ENCODE measurements at places on chromosomes 3 and 15.

DNA sequence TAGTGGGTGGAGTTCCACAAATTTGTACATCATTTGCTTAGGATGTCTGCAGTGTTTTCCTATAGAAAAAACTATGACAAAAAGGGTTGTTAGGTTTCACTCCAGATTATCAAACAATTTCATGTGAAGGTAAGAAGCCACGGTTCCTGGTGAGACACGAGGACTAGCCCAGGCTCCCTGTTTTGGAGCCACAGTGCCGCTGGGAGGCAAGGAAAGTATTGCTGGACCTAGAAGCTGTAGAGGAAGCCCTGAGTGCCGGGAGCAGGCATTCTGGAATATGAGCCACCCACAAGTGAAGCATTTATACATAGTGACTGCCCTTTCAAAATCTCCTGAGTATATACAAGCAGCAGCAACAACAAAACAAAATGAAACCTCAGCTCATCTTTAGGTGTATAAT, 142.0 kb downstream of the GABRB3 start:
- DNase-seq: no peak

DNA sequence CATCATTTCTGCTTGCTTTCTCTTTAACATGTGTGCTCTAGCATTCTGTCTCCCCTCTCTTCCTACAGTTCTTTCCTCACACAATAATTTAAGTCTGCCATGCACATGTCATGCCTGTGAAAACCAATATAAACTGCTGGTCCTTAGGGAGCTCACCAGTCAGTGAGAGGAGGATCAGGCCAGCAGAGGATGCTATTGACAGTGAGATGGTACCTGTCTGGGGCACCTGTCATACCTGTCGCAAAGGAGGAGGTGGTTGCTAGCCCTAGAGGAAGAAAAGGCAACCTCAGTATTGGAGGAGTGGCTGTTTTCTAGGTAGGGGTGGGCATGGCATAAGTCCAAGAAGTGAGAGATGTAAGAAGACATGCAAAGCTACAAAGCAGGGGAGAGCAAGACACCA, 194.6 kb downstream of the GABRG3 start:
- no peak for DNase-seq

DNA sequence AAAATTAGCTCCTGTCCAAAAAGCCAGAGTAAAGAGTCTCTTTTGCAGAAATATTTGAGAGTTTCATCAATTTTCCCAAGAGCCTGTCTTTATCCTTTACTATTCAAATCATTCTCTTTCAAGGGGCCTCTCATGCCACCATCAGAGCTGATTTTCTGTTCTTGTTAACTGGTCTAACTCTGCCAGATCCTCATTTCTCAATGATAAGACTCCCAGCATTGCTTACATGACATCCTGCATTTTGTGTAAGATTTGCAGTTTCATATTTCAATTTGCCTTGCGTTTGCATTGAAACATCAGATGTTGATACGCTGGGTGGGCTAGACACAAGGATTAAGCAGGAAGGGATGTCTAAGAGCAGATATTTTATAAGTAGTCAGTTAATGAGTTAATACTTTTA, 228.7 kb downstream of the TBL1XR1 start:
- DNase-seq: no peak

- no peak for DNase-seq
Observed at GRCh38 chr3:138440596-138440995, 6.2 kb downstream of the ESYT3 start.

GRCh38 chr3:124686028-124686670, 44.1 kb upstream of the UMPS start:
- no peak for DNase-seq

- DNase-seq: no peak
Observed at GRCh38 chr3:114406922-114407321, 113.1 kb downstream of the TIGIT start.

DNA sequence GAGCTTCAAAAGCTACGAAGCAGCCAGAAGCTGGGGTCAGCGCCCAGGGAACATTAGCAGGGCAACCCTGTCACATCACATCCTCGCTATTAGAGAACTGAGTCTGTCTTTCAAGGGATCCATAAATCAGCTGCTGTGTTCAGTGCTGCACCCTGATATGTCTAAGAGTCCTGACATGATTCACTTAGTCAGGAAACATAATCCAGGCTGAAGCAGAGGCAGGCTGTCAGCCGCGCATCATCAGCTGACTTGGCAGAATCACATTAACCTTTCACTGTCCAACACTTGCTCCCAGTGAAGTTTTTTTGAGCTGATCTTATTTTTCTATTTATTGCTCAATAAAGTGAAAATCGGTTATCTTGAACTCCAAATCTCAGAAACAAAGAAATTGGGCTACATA, 23.5 kb downstream of the MYH15 start:
- DNase-seq: no peak

DNA sequence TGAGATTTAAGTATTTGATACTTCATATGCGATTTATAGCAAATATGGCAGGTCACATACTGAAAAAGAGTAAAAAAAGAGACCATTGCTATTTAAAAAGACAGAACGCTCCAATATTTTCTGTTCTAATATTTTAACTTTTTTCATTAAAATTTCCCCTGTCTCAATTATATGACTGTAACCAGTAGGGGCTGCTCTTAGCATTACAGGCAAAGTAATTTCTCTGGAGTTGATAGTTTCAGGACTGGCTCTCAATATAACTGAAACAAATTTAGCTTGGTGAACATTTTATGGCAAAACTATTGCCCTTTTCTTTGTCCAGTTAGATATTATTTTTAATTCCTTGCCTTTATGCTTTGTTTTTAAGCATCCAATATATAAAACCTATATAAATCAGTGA, 286.3 kb upstream of the ROBO2 start:
- no peak for DNase-seq

GRCh38 chr3:99678023-99678422, 39.6 kb downstream of the COL8A1 start:
- DNase-seq: no peak

DNA sequence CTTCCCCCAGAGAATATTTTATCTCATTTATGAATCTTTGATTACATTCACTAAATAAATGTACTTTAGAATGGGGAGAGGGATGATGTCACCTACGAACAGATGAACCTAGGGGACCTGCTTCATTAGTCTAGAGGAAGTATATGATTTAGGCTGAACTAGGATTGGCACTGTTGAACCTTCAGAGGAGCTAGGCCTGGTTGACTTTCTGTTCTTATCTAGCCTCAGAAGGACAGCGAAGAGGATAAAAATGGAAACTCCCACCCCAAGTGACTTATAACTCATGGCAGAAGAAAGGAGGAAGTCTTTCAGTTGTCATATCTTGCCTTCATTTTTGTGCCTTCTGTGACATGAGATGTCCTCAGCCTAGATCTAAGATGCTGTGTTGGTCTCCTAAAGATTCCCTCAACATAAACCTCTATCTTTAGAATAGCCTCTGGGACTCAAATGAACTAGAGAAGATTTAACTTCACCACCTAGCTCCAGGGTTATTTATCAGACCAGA, 42.6 kb downstream of the POLG start:
- DNase-seq: no peak

DNA sequence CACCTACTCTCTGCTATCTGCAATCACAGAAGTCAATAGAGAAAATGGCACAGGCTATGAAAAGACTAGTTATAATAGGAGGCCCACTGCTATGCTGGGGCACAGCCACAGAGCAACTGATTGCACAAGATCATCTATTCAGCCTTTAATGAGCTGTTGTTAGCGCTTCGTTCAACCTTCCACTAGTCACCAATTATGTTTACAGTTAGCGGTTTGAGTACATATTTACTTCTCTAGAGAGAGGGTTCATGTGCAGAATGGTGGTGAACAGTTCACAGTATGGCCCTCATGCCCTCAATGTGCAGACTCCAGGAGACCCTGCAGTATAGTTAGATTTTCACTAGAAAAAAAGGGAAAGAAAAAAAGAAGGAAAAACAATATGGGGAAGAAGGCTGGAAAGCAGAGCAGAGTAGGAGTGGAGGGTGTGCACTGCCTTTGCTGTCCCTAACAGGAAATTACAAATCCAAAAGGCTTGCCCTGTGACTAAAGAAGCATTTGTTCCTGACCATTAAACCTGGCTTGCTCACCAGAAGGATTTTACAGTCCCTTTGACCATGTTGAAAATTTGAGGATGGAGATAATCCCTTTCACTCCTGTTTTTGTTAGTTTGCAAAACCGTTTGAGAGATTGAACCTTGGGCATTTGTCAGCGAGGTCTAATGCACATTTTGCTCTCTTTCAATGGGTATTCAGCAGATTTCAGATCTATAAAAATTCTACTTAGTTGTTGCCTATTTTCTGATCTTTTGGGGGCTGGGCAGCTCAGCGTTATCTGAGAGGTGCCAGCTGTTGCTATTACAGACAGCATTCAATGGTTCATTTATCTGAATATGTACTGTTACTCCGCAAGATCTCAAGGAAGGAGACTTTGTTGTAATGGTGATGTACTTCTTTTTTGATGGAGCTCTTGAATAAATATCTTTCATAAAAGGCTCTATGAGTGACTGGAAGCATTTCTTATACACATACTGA, 296.1 kb downstream of the LSAMP start:
- no peak for DNase-seq

- DNase-seq: no peak
Observed at GRCh38 chr3:75863878-75864277, 78.5 kb upstream of the ZNF717 start.

DNA sequence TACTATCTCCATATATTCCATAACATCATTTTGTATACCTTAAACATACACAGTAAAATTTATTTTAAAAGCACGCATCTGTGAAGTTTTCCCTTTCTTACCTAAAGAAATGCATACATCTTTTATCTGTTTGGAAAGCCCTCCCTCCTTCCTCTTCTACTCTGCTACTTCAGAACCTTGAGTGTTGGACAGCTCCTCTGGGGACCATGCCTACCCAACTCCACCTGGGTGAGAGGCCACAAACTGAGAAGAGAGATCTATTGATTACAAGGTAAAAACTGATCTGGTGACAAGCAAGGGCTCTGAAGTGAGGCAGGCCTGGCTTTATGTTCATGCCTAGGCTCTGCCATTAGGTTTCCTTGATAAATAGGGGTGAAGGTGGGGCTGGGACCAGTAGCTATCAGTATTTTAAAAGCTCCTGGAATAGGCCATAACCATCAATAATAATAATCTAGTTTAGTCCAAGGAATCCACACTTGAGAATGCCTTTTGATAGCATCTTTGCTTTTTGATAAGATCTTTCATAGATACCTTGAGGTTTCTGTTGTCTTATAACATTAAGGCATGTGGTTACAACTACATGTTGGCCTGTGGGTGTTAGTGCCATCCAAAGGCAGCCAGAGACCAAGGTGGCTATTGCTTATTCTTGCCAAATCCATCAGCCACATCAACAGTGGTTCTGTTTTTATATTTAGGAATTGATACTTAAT, 148.8 kb downstream of the KCNMB2 start:
- DNase-seq: no peak

DNA sequence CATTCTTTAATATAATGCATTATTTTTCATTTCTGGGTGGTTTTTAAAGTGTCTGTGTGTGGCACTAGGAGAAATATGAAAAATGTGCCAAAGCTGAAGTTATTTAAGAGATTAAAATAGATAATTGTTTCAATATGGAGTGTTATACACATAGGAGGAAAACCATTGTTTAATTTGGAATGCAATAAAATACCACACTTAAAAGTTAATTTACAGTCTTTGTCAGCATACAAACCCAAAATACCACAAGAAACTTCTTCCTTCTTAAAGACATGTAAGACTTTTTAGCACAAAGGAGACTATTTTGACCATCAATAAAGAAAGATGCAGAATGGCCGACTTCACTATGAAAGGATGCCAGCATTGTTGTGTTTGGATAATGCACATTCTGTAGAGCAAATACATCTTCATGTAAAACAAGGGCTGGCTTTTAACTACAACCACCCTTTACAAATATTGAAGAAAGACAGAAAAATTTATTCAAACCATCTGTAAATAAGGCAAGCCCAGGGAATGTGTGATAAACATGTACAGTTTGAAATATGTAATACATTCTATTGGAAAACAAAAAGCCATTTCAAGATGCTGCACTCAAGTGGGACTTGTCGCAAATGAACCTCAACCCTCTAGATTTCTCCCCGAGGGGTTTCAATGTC, 1146.6 kb downstream of the ROBO1 start:
- no peak for DNase-seq

- no peak for DNase-seq
Observed at GRCh38 chr3:54916732-54917131, 11.1 kb downstream of the LRTM1 start.

DNA sequence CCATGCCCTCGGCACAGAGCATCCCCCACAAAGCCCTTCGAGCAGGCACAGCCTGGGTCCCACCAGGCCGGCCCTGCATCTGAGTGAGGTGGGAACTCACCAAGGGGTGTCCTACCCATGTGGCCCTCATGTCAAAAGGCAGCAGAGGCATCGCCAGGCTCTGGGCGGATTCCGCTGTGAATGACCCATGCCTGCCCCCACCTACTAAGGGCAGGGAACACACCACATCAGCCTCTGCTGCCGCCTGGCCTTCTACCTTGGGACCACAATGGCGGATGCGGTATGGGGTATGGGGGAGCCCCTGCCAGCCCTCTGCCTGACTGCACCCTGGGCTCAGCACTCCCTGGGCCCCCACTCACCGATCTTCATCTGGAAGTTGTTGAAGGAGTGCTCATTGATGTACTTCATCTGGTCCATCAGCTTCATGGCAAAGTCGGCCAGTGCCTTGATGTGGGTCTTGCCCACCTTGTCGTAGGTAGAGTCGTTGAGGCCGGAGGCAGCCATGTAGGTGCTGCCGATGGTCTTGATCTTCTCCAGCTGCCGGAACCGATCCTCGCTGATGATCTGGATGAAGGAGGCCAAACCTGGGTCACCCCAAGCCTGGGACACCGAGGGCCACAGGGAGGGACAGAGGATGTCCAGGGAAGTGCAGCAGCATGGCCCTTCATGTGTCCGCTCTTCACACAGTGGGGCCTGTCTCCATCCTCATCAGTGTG, 87.8 kb downstream of the SEC22A start:
- DNase-seq: no peak

GRCh38 chr15:35756623-35757022, 210.7 kb upstream of the DPH6 start:
- DNase-seq: no peak

DNA sequence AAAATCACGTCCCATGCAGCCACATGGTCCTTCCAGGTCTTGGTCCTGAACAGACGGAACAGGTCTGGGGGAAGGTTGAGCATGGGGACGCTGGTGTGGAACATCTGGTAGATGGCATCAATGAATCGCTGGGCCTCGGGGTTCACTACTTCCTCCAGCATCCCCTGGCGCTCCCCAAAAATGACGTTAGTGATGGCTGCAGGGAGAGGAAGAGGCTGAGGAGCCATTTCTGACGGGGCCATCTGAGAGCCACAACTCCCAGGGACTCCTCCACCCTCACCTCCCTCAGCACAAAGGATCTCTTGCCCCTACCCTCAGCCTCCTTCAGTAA, 23.7 kb downstream of the CYP11A1 start:
- no peak for DNase-seq

GRCh38 chr3:141860766-141861513, 15.5 kb upstream of the ATP1B3 start:
- DNase-seq: no peak

- DNase-seq: no peak
Observed at GRCh38 chr3:161859057-161859456, 362.4 kb downstream of the OTOL1 start.
